ENCODE measurements at places on chromosomes 16 and 17.

DNA sequence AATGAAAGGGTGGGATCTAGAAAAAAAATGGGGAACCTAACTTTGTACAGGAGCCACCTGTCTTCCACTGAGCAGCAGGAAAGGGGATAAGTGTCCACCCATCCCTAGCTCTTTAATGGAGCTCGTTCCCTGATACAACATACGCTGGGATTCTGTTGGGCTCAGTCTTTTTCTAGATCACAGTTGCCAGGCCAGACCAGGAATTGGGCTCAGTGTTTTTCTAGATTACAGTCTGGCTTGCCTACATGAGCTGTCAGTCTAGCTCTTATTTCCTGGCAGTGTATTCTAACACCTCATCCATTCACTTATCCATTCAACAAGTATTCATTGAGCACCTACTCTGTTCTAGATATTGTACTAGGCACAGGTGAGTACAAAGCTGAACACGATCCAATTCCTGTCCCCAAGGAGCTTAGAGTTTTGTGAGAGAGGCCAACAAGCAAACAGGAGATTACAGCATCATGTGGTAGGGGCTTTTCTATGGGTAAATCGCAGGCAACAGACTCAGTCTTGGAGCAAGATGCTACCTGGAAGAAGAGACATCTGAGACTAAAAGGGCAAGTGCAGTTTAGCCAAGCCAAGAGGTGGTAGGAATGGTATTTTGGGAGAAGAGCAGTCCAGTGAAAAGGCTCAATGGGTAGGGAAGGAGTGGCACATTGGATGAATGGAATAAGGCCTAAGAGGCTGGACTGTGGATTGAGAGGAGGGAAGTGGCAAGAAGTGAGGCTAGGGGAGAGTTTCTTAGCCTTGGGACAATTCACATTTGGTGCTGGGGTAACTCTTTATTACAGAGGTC, 138.0 kb upstream of the HS3ST2 start:
- no peak for DNase-seq

- no peak for DNase-seq
These were observed 32.1 kb downstream of the TRIM25 start for GRCh38 chr17:56881685-56882295.

DNA sequence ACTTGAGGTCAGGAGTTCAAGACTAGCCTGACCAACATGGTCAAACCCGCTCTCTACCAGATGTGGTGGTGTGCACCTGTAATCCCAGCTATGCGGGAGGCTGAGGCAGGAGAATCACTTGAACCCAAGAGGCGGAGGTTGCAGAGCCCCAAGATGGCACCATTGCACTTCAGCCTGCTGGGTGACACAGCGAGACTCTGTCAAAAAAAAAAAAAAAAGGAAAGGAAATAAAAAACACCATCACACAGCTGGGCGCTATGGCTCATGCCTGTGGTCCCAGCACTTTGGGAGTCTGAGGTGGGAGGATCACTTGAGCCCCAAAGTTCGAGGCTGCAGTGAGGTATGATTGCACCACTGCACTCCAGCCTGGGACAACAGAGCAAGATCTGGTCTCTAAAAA, 13.3 kb upstream of the SBK1 start:
- no peak for DNase-seq

DNA sequence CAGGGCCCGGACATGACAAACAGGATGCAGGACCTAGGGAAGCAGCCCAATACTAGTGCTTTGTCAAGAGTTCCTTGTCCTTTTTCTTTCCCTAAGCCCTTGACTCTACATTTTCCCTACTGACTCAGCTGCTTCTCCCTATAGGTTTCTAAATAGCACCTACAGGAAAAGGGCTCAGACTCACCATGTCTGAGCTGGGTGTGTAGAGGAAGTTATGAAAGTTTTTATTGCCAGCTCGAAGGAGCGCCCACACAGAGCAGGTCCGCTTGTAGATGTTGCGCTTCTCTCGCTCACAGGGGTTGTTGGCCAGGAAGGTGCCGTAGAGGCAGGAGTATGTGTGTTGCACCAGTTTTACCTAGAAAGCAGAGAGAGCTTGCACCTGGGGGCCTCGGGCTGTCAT, 10.6 kb downstream of the MTMR4 start:
- no peak for DNase-seq

GRCh38 chr17:81114351-81115093, 50.8 kb upstream of the PVALEF start:
- DNase-seq = no peak

All from NCI-H1436 treated with DMSO at 0.1 percent for 48 hours (cell line).